ENCODE measurements at places on chromosomes 11 and 22. TPM values are rescaled to one million over a fixed set of nuclear protein-coding genes. Genes with fewer than 3 reads are reported as not detected.
A peak's percentile ranks its signal among the peaks of the same experiment; 100 is the strongest.

- ATAC-seq: no peak
These were observed 92.7 kb downstream of the NTM start for GRCh38 chr11:131463162-131463561.

DNA sequence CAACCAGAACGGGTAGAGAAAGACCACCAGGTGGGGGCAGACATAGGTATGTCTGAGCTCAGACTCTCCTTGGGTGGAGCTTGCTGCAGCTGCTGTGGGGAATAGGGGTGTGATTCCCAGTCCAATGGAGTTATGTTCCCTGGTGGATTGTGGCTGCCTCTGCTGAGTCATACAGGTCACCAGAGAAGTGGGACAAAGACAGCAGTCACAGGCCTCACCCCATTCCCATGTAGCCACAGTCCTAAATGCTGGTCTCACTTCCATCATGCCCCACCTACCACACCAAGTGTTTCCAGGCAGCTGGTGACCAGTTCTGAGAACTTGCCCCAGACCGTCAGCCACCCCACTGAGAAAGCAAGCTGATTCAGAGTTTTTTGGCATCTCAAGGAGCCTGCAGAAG, 17.5 kb downstream of the OR52E5 start:
- no peak for ATAC-seq

DNA sequence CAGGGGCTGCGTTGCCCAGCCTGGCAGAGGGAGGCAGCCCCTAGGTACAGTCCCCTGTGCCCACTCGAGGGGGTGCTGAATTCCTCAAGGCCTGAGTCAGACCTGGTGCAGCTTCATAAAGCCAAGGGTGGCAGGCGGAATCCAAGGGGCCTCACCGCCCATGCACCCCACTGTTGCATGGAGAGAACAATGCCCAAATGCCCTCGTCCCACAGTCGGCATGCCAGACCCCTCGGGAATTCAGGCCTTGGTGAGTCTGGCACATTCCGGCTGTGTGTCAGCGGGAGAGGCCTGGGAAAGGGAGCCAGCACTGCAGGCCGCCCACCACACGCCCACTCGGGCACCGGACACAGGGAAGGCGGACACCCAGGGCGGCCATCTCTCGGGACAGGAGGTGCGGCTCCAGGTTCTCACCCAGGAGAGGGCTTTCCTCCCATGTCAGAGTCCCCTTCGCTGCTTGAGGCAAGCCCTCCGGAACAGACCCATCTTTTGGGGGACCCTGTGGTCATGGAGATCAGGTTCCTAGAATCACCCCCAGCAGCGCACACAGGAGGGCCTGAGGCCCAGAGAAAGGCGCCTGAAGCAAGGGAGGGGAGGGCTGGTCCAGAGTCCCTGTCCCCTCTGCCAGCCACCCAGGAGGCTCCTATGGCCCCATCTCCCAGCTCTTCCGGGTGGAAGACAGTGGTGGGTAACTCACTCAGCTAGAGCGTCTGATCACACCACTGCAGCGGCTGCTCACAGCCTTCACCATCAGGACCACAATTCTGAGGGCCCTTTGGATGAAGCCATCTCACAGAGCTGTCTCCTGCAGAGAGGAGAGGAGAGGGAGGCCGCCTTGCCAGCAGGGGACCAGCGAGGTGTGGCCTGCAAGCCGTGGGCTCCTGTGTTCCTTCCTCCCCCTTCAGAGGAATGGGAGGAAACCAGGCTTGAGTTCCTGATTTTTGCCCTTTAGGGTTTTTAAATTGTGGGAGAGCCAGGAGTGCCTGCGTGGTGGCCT, 31.6 kb upstream of the KCNQ1OT1 start:
- no peak for ATAC-seq

The EXPH5 gene
- total RNA-seq: 17.3 TPM

DNA sequence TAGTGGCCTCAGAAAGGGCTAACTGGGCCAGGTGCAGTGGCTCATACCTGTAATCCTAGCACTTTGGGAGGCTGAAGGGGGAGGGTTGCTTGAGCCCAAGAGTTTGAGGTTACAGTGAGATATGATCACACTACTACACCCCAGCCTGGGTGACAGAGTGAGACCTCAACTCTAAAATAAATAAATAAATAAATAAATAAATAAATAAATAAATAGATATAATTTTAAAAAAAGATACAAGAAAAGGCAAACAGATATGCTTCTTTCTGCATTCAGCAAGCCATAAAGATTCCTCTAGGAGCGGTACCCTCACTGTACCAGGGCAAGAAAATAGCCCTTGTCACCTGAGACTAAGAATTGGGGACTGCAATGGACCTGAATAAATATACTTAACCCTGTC, 1.3 kb upstream of the RSPH14 start:
- ATAC-seq: no peak

GRCh38 chr22:36009085-36009484, 19.5 kb downstream of the RBFOX2 start:
- no peak for ATAC-seq

GRCh38 chr11:121572571-121573059, 119.8 kb upstream of the SORL1-AS1 start:
- peak; percentile 43 for ATAC-seq
